Stimulated activated CD4-positive, alpha-beta T cell treated with anti-CD3 and anti-CD28 coated beads, Interleukin-15, amount 100 ng/mL, for 24 hours (primary cell): ENCODE measurements at places on chromosomes 13 and 19.

DNA sequence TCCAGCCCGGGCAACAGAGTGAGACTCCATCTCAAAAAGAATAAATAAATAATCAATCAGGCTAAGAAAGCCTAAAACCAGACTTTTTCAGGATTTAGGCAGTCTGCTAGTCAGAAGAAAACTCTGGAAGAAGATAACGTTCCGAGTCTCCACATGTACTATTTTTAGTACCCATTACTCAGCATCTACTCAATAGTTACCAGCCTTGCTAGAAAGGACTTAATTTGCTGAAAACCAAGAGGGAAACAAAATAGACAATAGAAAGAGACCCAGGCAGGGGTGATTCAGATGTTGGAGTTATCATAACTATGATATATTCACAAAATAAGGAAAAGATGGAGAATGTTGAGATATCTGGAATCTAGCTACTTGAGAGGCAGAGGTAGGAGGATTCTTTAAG, 3.6 kb upstream of the LIN7B start:
- DNase-seq: no peak

GRCh38 chr13:82797876-82798275, 1084.4 kb downstream of the SLITRK1 start:
- no peak for DNase-seq

DNA sequence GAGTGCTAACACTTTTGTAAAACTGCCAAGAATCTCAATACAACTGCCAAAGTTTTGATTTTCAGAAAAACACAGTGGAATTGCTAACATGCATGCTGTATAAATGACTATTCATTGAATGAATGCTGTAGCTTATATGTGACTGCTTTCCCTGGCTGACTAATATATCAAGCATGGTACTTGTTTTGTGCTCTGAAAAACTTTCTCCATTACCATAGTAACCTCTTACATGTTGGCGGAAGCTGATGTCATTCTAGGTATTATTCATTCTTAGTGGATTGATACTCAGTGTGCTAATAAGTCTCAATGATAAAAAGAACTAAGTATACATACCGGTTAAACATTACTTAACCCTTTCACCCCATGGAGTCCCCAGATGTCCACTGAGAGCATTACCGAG, 166.1 kb upstream of the MYO16 start:
- no peak for DNase-seq

GRCh38 chr19:50532952-50533351, 19.2 kb upstream of the ASPDH start:
- no peak for DNase-seq

- DNase-seq: no peak
These were observed 90.3 kb downstream of the IER2 start for GRCh38 chr19:13240312-13241022.

DNA sequence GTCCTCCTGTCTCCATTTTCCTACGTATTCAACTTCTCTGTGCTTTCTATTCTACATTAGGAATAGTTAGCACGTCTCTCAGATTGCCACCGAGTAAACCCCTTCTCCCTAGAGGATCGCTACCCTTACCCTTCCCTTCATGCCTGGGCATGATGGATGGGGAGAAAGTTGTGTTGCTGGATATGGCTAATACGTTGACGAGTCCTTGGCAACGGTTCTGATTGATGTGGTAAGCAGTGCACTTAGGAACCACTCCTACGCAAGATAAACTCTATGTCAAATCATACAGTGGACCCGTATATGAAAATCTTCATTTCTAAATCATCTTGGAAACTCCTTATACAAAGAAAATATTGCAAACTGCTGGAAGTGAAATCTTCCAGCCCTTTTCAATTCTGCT, 224.5 kb downstream of the EFNB2 start:
- no peak for DNase-seq

- DNase-seq: no peak
These were observed 16.6 kb downstream of the TMED1 start for GRCh38 chr19:10819124-10820060.

DNA sequence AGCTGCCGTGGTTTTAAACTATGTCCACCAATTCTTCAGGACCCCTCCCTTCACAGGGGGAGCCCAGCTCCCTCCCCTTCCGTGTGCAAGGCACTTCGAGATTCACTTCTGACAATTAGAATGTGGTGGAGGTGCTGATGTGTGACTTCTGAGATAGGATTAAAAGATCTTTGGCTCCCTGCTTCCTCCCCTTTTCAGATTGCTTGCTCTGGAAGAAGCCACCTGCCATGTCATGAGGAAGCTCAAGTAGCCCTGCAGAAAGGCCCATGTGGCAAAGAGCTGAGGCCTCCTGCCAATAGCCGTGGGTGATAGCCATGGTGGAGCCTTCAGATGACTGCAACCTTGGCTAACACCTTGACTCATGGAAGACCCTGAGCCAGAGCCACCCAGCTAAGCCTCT, 204.9 kb downstream of the COL4A1 start:
- no peak for DNase-seq

- DNase-seq: peak; percentile 57
These were observed 48.6 kb upstream of the UBE2L5 start for GRCh38 chr13:30373727-30374126.

- no peak for DNase-seq
These were observed 16.3 kb downstream of the ZIC5 start for GRCh38 chr13:99955107-99955746.

DNA sequence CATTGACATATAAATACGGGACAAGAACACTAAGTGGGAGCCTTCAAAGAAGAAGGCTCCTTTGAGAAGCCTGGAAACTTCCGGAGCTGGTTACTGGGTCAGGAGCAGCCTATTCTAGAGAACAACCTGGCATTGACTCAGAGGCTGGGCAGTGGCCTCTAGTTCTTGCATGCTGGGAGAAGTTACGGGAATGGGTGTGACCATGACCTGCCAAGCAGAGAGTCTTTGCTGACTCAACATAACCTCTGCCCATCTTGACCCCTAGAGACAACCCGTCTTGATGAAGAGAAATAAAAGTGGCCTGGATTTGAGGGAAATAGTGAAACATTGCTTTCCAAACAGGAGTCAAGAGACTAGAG, 21.0 kb downstream of the STARD13 start:
- DNase-seq: no peak

GRCh38 chr19:13008926-13009787, 13.9 kb downstream of the NFIX start:
- DNase-seq: no peak

DNA sequence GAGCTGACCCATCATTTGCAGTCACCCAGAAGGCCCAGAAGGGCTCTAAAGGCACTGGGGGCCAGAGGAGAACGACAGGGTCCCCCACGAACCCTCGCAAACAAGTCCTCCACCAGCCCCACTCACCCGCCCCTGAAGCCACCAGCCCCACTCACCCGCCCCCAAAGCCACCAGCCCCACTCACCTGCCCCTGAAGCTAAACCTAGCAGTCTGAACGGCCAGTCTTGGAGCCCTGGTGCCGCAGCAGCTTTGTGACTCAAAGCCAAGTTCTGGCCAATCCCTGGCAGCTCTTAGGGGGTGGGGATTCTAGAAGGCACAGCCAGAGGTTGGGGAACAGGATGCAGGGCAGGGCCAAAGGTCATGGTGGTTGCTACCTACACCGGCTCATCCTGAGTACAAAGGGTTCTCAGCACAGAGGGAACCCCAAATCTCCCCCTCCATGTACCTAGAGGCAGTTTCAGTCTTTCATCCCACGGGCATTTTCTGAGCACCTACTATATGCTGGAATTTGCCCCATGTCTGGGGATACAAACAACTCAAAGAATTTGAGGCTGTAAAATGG, at the start of gene IQCN:
IQCN (minus strand) TSS at position 234 of the 562 bp plus-strand sequence. CDS start 4,974 bp downstream, outside the sequence.
- DNase-seq: peak; percentile 39

DNA sequence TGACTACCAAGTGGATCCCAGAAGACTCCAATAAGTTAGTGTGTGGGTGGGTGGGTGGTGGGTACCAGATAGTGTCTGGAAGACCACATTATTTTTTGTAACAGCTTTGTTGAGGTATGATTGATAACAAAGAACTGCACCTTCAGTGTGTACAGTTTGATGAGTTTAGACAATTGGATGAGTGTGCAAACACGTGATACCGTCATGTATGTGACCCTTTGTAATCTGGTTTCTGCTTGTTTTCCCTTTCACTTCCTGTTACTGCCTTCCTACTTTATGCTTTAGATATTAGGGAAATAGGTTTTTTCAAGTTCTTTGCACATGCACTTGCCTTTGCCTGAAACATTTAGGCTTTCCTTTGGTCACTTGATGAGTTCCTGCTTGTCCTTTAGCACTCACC, 8.5 kb downstream of the RPL21 start:
- DNase-seq: no peak

- no peak for DNase-seq
These were observed 183.3 kb downstream of the KCNRG start for GRCh38 chr13:50198508-50198907.

- DNase-seq: no peak
These were observed 42.4 kb upstream of the OBI1 start for GRCh38 chr13:78701383-78701782.

DNA sequence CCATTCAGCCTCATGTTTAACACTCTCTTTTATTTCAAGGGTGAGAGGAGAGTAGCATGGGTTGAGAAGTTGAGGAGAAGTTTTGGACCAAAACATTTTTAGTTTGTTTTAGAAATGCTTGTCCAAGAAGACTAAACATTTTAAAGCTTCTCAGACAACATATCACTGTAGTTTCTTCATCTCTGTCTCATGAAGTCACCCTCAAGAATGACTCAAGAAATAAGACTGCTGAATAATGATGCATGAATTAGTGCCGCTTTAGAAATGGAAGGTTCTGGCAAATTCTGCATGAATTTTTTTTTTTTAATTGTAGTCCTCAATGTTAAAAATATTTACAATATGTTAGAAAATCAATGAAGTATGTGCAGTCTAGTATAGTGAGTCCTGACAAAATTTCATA, 422.7 kb upstream of the ARGLU1 start:
- DNase-seq: no peak

DNA sequence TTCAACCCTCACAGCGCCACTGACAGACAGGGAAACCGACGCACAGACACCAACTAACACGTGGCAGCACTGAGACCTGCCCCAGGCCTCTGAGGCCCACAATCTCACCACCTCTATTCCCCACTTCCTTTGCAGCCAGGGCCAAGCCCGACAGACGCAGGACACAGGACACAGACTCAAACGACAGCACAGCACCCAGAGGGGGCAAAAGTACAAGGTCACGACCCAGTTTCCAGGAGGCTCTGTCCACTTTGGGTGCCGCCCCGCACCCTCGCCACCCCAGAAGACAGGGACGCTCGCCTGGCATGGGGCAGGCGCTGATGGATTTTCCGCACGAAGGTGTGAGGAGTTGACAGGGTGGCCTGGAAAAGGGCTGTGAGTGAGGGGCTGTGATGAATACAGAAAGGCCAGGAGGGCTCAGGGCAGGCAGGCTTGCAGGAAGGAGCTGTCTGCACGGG, 48.8 kb downstream of the MLLT1 start:
- DNase-seq: no peak

- no peak for DNase-seq
These were observed 6.2 kb downstream of the ACOD1 start for GRCh38 chr13:76954538-76954937.

GRCh38 chr13:39637890-39638289, 17.6 kb upstream of the COG6 start:
- DNase-seq: no peak

- no peak for DNase-seq
These were observed 20.3 kb downstream of the HPN start for GRCh38 chr19:35061583-35062373.

DNA sequence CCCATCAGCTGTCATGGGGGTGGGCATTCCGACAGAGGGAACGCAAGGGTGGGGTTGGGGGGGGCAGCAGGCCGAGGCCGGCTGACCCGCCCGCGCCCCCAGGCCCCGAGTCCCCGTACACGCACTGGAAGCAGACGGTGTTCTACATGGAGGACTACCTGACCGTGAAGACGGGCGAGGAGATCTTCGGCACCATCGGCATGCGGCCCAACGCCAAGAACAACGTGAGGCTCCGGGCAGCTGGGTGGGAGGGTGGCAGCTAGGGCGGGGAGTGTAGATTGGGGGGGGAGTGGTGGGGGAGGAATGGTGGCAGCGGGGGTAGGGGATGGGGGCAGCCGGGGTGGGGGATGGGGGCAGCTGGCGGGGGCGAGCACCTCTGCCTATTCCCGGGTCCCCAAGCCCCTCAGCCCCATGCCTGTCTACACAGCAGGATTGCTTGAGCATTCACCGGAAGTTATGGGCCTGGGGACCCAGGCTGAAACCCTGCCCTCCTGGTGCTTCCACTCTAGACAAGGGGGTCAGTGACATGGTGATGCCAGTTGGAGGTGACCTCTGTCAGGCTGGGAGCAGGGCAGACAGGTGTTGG, 2.8 kb upstream of the ADM5 start:
- DNase-seq: no peak

DNA sequence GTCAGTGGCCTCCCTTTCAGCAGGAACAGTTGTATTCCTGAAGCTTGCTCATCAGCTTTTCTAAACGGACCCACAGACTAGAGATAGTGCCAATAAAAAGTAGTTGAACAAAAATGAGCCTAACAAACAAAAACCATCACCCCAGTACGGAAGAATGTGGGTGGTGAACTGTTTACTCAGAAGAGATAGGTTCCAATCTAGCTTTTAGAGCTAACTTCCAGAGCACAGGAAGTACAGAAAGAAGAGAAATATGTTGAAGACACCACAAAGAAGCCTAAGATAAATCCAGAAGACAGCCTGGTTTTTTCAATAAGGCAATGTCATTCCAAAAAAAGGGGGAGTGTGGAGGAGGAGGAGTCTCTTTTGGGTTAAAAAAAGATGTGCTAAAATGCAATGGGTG, 2.8 kb upstream of the LMO7 start:
- no peak for DNase-seq

DNA sequence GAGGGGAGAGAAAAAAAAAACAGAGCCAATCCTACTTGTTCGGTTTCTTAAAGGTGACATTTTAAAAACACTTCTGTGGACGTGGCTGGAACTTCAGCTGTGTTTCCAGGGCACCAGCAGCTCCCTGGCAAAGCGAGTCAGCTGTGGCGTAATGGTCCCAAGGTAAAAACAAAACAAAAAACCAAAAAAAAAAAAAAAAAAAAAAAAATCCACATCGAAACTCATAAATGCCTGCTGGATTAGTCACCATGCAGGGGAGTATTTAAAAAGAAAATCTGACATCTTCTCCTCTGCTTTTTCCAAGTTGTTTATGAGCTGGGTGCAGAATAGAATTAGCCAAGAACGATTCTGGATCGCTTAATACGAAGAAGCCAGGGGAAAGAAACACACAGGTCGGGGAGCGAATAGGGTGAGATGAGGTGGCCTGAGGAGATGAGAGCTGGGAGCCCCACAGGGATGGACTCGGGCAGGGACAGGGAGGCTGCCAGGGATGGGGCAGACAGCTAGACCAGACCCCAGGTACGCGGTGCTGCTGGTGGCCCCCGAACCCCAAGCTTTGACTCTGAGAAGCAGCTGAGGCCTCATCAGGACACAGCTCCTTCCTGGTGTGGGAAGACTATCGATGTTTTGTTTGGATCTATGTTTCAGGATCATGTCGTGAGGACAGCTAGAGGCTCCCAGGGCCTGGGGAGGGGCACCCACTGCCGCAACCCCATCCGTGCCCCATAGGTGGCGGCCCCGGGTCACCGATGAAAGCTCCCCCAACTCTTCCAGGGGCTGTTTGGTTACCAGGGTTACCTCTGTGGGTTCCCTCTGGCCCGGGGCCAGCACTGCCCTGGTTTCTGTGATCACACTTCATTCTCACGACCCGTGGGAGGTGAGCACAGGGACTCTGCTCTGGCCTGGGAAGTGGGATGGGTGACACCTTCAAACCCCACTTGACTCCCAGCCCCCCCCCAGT, 3.1 kb upstream of the CTXN1 start:
- peak; percentile 70 for DNase-seq

GRCh38 chr13:35964011-35964862, 166.9 kb downstream of the DCLK1 start:
- DNase-seq: no peak

GRCh38 chr13:50358231-50359040, 343.2 kb downstream of the KCNRG start:
- DNase-seq: no peak
